ENCODE measurements at places on chromosomes 6 and 20.

GRCh38 chr6:129451187-129451586, 258.8 kb downstream of the ARHGAP18 start:
- DNase-seq: no peak

DNA sequence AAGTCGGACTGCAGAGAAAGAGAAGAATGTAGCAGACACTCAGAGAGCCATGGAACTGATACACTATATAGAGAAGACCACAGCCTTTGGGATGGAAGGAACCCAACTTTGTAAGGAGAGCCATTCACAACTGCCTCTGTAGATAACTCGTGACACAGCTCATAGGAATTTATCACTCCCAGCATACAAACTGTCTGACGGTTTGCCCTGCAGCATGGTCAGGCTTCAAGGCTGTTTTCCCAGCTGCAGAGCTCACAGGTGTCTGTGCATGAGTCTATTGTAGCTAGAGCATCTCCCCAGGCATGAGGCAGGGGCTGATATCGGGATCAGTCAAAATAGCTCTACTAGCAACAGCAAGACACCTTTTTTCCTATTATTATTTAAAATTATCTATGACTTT, 130.5 kb upstream of the DTNBP1 start:
- DNase-seq: no peak

DNA sequence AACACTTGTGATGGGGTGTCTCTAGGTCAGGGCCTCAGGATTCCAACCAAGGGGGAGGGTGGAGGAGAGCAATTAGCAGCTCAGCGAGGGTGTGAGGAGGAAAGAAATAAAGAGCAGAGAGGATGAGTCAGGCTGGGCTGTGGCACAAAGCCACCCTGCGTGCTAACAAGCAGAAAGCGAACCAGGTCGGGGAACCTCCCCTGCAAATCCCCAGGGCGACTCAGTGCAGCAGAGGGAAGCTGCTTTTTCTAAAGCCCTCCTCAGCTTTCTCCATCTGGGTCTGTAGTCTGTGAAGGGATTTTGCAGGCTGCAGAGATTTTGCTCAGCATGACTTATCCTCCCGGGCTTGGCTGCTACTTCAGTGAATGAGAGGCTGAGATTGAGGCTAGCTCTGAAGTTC, 6.6 kb upstream of the SPO11 start:
- DNase-seq: no peak

DNA sequence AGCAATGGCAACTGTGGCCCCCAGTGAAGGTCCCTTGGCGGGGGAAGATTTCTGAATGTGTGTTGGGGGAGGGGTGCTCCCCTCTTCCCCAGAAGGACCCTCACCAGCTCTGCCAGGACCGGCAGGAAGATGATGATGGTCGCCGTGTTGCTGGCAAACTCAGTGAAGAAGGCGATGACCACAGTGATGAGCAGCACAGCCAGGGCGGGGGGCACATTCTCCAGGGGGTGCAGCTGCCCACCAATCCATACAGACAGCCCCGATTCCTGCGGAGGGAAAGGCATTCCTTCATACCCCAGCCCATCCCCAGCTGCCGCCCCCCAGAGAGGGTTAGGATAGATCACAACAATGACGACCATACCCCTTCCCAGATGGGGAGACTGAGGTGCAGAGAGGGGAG, 15.7 kb upstream of the OCSTAMP start:
- DNase-seq: no peak

- no peak for DNase-seq
Observed at GRCh38 chr6:34559651-34560365, 3.7 kb upstream of the SPDEF start.

GRCh38 chr6:13924949-13925881, at the start of gene RNF182:
Gene RNF182, plus strand, starts transcription at chr6:13924952. Its CDS starts 52,168 bp downstream, at chr6:13977120.
- no peak for DNase-seq

DNA sequence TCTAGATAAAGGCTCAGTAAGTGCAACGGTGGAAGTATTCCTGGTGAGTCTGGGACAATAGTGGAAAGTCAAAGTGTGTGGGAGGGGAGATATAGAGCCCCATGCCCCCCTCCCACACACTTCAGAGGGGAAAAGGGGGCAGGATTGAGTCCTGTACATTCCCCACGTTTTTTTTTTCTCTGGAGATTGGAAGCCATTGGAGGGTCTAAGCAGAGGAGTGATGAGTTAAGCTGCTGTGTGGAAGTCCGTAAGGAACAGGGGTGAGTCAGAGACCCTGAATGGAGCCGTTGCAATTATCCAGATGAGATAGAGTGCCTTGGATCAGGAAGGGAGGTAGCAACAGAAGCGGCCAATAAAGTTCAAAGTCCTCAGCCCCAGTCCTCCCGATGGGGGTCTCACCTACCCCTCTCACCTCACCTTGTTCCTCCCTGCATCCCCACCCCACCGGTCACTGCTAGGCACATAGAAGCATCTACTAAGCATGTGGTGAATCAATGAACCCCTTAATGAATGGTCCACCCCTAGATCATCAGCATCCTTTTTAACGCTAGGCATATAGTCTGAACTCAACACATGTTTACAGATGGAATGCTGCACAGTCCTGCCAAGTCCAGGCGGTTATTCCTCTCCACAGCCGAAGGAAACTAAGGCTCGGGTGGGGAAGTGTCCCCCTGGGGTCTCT, 662 bp upstream of the SLC9A8 start:
- DNase-seq: no peak

GRCh38 chr6:12324099-12324498, 33.9 kb downstream of the EDN1 start:
- no peak for DNase-seq

GRCh38 chr6:152150196-152150595, 342.7 kb downstream of the ESR1 start:
- DNase-seq: no peak

DNA sequence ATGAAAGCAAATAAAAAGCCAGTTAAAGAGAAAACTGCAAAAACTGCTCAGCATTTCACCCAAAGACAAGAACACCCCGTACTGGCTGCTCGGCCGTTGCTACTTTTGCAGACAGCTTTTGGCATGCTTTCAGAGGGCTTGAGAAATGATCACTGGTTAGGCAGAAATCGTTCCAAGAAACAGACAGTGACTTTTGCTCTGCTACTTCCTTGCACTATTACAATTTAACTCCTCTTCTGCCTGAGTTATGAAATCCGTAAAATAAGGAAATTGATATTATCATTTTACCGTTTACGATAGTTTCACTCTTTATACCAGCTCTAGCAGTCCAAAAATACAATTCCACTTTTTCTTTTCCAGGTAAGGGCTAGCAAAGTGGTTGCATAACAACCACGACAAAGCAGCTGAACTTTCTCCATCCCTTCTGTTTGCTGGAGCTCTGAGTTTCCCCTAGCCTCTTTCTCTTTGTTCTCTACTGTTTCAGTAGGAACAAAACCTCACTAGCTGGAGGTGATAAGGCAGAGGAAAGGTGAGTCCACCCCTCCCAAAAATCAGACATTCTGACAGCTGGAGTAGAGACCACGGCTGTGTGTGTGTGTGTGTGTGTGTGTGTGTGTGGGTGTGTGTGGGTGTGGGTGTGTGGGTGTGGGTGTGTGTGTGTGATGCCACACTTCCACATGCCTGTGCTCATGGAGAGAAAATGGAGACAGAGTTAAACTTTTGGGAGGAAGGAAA, 191.8 kb upstream of the RREB1 start:
- DNase-seq: no peak

DNA sequence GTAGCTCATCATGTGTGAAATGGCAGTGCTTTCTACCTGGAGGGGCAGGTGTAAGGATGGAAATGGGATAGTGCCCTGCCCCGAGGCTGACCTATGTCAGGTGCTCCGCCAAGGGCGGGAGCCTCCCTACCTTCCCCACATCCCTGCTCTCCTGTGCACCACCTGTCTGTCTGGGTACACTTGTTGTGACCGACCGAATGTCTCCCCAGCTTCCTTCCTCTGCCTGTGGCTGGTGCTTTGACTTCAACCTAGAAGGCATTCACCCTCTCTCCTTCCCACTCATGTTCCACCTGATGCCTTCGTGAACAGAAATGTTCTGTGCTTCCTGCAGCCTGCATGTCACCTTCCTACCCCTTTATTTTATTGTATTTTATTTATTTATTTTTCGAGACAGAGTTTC, 114.8 kb downstream of the SCML4 start:
- DNase-seq: peak; percentile 12

DNA sequence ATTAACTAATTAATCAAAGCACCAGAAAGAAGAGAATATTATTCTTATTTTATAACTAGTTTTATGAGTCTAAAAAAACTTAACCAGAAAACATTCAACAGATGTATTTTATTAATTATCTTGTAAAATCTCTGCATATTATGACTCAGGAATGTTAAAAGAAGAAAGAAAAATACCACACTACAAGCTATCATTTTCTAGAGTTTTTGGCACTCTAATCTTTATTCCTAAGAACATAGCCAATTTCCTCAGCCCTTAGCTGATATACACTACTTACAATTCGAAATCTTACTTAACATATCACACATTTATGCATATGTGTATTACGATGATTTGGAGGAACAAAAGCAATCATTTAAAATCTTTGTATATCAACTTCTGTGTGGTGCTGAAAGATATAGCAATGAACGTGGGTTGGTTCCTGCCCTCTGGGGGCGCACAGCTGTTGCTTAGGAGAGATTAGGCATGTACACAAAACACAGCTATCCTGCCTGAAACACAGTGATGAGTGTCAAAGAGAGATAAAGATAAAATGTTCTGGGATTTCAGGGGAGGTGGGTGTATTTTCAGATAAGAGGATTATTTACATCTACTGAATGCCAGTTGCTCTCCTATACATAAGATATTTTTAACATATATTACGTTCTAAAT, 404.5 kb downstream of the SYNE1 start:
- DNase-seq: peak; percentile 20

GRCh38 chr6:27161946-27162603, 85.4 kb upstream of the PRSS16 start:
- DNase-seq: peak; percentile 70

GRCh38 chr6:143059663-143060353, 881 bp upstream of the AIG1 start:
- DNase-seq: peak; percentile 34

DNA sequence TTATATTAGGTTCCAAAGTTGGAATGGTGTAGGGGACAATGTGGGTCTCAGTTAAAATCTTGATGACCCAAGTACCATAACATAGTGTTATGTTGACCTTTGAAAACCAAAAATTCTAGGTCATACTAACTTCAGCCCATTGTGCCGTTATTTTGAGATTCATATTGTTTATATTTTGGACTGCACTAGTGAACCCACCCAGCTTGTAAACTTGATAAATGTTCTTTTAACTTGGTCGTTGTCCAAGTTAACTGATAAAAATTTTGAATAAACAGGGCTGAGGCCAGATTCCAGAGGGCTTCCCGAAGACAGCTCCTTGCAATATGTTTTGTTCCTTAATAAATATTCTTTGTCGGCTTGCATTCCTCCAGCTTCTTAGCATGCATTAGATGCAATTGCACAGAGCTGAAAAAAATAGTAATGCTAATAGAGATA, 90.3 kb downstream of the BCAS1 start:
- DNase-seq: no peak

DNA sequence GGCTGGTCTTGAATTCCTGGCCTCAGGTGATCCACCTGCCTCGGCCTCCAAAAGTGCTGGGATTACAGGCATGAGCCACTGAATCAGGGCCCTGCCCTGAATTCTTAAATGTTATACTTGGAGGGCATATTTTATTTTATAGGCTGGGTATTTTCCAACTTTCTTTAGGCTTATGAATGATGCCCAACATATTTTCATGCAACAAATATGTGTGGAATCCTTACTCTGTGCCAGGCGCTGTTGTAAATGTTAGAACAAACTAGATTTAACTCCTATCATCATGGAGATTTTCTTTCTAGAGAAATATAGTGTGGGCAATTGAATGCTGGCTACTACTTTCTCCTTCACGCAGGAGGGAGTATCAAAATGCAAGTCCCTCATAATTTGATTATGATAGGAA, 71.2 kb downstream of the SAMD5 start:
- DNase-seq: no peak

GRCh38 chr20:21677781-21678180, 27.7 kb upstream of the PAX1 start:
- no peak for DNase-seq

- DNase-seq: no peak
Observed at GRCh38 chr6:15950962-15951569, 177.8 kb upstream of the MYLIP start.

GRCh38 chr20:1265226-1265915, 723 bp upstream of the SNPH start:
- DNase-seq: no peak

GRCh38 chr6:104958178-104959025, 1.5 kb downstream of the LIN28B start:
- DNase-seq: no peak

DNA sequence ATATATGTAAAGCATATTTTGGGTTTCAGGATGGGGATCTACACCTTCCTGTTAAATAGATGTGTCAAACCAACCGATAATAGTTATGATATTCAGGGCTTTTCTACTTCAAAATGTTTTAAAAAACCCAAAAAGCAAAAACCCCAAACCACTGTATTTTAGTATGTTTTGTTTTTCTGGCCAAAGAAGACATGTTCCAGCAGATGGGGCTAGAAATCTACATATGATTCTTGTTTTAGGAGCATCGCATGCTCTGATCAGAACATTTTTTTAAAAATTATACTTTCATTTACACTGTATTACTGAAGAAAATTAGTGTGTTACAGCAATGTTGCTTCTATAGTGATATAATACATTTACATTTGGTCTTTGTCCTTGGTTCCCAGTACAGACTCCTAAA, 11.0 kb downstream of the RMND1 start:
- DNase-seq: peak; percentile 42

GRCh38 chr6:151464702-151465101, 12.8 kb upstream of the RMND1 start:
- DNase-seq: no peak

- no peak for DNase-seq
Observed at GRCh38 chr6:113642714-113643406, 214.3 kb upstream of the MARCKS start.

- peak; percentile 33 for DNase-seq
Observed at GRCh38 chr6:69813508-69813907, 16.7 kb upstream of the LMBRD1 start.

DNA sequence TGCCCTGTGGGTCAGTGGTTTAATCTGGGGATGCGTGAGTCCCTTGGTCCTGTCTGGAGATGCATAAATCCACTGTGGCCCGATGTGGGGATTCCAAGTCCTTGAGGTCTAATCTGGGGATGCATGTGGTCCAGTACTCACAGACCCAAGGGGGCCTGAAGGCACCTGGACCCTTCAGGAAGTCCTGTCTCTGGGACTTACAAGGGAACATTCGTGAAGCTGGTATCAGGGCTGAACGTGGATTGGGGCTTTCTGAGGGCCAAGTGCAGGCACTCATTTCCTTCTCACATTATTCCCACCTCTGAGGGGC, 25.2 kb upstream of the GTSF1L start:
- no peak for DNase-seq

DNA sequence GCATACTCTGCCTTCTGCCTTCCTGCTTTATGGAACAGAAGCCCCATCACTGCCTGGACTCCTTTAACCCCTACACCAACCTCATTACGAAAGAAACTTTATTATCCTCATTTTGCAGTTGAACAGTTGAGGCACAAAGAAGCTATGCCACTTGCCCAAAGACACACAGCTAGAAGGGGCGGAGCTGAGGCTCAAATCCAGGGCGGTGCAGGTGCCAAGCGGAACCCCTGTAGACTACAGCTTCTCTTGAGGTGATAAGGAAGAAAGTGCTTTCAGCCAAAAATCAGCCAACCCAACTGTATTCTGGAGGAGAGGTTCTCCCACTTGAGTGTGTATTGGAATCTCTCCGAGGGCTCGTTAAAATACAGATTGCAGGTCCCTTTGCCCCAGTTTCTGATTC, 90.5 kb downstream of the PRND start:
- peak; percentile 49 for DNase-seq

- no peak for DNase-seq
Observed at GRCh38 chr6:137983269-137983668, 116.2 kb downstream of the TNFAIP3 start.
